ENCODE measurements at places on chromosomes 6 and 20.

GRCh38 chr6:142816031-142816430 lies 128.9 kb downstream of the HIVEP2 start:
- DNase-seq = no peak

DNA sequence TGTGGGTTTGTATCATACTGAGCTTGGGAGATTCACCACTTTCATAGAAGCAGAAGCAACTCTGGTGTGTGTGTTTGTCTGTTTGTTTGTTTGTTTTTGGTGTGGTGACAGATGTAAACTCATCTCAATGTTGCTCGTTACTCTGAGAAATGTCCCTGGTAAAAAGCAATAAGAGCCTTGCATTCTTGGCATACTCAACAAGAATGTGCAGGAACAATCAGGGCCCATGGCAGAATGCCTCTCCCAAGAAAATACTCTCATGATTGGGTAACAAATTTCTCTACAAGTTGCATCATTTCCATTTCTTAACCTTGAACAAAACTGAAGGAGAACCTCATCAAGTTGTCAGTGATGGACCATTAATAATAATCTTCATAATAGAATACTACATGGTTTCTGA lies 43.0 kb upstream of the PKHD1 start:
- no peak for DNase-seq

GRCh38 chr6:135331002-135331401 lies 149.9 kb downstream of the MYB start:
- no peak for DNase-seq

DNA sequence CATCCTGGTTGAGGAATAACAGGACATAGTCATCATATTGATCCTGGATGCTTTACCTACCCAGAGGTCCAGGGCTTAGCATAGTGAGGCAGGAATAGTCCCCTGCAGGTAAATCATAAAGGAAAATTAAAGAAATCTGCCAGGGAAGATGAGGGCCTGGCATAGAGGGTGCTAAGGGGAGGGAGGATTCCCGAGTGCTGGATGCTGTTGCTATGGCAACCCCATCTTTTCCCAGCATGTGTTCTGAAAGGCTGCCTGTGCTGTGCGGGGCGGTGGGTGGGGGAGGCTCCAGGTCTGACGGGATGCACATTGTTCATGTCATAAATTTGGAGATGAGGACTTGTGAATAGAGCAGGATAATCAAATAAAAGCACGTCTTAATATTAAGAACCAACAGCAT lies 212.6 kb upstream of the PCSK2 start:
- DNase-seq = no peak

GRCh38 chr6:91704531-91704930 lies 1117.7 kb upstream of the MAP3K7 start:
- DNase-seq = no peak

DNA sequence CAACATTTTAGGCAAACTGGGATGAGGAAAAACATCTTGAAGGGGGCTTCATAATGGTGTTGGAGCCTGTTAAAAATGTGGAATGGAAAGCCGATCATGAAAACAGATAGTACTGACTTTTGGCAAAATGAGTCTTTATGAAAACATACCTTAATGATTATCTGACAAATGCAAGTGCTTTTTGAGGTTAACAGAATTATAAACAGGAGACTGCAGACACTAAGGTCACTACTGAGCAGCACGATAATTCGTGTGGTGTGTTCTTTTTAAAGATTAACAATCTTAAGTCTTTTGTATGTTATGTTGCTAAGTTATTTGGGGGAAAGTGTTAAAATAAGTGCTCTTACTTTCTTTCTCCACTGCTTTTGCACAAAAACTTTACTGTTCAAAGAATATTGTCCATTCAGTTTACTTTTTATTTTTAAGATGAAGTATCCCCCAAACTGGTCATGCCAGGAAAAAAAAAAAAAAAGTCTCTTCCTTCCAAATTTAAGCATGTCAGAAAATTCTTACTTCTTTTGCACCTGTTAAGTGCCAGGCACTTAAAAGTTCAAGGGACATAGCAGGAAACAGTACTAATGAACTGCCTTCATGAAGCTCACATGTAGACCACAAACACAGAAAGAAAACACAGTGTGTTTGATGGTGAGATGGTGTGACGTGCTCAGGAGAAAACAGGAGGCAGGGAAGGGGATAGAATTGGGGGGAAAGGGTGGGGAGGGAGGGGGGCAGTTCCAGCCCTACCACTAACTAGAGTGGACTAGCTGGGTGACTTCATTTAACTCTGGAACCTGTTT lies 73.2 kb downstream of the CDYL start:
- no peak for DNase-seq

DNA sequence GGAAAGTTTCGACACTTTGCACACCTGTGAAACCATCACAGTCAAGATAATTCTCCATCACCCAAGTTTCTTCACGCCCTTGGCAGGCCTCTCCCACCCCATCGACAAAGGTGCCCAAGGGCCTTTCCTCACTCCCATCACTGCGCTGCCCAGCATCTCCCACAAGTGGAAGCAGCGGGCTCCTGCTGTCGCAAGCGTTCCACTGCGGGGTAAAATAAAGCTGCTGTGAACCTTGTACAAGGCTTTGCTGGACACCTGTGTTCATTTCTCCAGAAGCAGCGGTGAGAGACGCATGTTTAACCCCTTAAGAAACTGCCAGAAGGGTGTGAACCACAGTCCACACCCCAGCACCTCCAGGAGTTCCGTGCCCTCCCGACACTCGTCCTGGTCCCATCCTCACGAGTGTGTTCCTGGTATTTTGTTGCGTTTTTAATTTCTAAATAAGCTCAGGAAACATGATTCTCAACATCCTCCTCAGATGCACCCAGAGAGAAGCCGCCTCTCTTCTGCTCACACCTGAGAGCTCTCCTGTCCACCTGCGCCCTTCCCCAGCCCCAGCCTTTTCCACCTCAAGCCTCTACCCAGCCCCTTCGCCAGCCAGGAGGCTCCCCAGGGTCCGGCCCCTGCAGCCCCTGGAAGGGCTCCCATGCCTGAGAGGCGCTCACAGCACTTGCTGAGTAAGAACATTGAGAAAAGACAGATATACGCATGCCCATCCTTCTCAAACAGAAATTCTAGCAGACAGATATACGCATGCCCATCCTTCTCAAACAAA lies 97.5 kb downstream of the TAF4 start:
- no peak for DNase-seq

DNA sequence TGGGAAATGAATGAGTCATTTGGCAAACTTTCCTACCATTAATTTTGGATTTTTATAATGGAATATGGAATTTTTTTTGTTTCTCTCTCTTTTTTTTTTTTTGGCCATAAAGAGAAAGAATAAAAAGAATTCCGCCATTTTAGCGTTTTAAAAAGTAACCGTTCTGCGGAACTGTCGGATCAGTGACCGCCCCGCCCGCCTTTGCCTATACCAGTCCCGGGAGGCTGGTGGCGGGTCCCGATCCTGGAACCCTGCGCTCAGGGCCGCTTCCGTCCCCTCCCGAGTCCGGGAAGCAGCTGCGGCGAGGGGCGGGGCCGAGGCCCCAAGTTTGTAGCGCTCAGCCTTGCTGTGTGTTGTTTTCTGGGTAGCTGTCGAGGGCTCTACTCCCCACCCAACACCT lies 609 bp downstream of the L3MBTL1 start:
- DNase-seq = no peak

DNA sequence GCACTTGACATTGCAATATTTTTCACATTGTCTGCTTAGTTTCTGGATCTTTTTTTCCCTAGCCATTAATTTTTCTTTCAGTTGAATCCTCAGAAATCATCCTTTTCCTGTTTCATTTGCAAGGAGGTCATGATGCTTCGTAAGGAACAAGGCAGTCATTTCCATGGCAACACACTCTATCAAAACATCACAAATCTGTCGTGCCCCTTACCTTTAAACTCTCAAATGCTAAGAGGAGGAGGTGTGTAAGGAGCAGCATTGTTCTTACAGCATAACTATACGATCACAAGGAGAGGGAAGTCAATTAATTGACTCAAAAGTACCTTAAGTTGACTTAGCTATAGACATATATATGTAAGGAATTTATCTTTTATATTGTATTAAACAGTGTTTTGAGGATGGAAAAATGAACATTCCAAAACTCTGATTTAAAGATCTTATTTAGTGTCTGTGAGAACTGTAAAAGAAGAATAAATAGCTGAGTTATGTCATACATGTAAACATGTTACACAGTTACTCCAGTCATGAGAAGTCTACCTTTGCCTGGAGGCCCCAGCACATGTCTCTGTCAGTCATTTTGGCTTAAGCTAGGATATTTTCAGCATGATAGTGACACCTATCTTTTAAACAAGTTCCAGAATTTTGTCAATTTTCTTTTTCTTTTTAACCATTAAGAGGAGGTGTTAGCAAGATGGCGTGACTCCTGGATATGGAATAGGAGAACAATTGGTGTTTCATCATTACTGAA lies 41.6 kb downstream of the CDKAL1 start:
- DNase-seq = no peak

DNA sequence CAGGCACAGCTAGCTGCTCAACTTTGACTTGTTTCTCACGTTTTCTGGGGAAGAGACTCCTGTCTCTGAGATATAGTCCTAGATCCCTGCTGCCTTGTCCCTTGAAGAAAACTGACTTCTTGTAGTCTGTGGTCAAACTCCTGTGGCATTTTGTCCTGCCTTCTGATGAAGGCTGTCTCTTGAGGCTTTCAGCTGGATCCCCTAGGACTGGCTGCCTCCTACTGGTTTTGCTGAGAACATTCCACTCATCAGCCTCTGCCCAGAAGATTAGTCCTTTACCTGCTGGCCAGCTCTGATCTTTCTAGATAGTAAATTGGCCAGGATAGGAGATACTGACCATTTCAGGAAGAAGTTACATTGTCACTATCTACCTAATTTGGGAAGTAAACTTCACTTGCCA lies 71.9 kb upstream of the CNR1 start:
- DNase-seq = no peak

DNA sequence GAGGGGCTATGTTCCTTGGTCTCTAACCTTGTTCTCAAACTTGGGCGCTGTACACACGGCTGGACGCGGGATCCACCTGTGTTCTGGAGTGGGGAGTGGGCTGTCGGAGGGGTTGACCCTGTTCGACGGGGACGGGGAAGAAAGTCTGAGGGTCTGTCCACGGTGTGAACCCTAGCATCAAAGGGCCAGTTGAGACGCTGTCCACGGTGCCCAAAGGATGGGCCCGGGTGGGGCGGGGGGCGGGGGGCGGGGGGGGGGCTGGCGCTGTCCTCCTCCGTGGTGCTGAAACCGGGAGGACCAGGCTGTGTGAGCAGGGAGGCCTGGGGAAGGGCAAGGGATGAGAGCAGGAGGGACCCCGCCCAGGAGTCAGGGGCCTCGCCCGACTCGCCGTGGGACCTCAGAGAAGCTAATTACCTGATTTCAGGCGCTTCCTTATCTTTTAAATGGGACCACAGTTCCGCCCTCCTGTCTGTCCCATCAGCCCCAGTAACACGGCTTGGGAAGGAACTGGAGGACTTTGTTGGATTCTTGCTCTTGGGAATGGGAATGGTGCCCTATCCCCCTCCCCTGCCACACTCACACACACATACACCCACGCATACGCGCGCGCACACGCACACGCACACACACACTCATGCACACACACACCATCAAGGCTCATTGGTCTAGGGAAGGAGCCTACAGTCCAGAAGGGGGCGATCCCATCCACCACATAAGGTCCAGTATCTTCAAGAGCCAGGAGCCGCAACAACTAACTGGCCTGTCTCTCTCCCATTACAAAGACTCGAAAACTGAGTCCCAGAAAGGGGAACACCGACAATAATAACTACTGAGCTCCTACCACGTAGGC lies 1.0 kb upstream of the VSTM2L start:
- DNase-seq = no peak

GRCh38 chr6:30511169-30511546 lies 21.8 kb downstream of the HLA-E start:
- DNase-seq = no peak
